ENCODE measurements at places on chromosomes 1 and 21.

DNA sequence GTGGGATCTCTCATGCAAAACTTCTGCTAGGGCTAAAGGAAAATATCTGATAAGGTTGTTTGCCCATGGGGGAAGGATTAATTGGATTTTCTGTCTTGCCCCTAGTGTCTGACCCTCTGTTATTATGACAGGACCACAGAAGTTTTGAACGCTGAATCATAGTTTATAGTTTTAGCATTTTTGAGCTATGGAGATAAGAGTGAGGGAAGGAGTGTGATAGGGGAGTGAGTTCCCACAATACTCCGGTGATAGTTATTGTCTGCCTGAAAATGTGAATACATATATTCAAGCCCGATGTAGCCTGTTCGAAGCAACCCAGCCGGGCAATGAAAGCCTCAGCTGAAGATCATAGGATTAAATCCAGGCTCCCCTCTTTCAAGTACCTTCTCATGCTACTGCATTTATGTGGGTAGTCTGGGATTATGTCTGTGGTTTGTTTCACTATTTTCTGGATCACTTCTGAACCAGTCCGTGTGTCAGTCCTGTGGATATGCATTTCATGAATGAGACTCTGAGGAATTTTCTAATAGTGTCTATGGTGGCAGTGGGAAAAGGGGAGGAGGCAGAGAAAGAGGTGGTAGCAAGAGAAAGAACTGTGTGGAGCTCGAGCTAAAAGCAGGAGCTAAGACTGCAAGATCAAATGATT is 258.7 kb downstream of the DISC1 start:
- DNase-seq, result no peak

DNA sequence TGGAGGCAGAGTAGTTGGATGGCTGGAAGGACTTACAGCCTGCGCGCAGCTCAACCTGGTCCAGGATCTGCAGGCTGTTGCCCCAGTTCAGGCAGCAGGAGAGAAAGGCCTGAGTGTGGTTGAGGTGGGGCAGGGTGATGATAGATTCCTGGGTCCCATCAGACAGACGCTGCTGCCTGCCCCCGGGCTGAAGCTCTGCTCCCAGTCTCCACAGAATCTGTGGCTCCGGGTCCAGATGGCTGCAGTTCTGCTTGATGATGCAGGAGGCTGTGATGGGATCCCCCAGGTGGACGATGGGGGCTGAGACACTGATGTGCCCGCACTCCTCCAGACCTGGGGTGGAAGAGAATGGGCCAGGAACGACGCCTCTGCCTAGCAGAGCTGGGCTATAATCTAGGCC is 7.4 kb downstream of the CSF3R start:
- DNase-seq, result no peak

DNA sequence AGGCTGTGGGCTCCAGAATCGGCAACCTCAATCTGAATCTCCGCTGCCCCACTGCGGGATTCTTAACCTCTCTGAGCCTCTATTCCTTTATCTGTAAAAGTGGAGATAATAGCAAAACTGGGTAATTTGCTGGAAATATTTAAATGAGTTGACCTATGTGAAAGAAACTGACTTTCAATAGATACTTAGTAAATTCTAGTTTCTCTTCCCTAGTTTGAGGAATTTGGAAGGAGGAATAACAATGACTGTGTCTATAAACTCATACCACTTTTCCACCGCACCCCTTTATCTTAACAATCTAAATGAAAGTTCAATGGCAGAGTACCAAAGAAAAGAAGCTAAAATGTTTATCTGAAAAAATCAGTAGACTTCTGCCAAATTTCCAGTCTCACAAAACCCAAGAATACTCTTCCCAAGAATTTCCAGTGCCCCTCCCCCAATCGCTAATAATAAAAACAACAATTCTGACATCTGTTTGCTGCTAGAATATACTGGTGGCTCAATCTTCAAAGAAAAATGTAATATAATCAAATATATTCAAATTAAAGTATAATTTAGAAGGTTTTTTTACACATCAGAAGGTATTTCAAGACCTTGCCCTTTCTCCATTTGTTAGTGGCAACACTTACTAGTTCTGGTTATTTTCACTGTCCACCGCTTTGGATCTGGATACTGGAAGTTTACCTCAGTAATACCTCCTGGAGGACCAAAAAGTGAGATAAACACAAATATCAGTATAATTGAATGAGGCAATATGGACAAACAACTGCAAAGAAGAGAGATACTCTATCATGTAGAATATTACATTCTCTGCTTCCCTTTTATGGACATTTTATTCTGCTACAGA is 171.2 kb downstream of the LTN1 start:
- DNase-seq, result no peak

DNA sequence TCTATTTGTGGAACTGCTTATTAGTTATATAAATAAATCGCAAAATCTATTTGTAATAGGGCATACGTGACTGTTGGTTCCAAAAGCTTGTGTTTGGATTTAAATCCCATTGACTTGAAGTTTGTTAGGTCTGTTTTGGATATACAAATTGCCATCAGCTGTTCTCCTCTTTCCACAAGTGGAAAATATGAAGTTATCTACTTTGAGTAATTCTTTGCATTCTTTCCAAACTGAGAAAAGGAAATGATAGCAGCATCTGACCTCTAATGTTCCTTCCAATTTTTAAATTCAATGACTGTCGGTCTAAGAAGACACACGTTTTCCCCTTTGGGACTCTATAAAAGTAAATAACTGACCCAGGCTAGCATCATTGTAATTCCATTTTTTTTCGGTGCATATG is 165.7 kb upstream of the SGIP1 start:
- DNase-seq, result no peak

DNA sequence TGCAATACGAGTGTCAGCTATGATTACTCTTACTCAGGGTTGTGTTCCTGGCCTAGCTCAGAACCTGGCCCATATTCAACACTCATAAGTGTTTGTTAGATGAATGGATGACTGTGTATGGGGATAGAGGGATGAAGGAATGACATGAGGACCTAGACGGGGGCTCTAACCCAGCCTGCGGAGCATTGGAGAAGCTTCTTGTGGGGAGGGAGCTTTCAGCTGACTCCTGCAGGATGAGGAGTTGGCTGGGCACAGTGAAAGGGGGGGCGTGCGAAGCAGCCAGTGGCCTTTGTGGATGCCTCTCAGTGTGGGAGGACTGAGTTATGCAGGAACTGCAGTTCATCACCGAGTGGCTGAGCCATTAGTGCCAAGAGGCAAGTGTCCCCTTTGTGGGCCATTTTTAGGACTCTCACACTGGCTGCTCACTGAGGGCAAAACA is 1.2 kb upstream of the EXTL1 start:
- DNase-seq, result no peak

- DNase-seq, result no peak
Observed at GRCh38 chr1:158080066-158080465, 86.6 kb downstream of the KIRREL1 start.

- no peak for DNase-seq
Observed at GRCh38 chr1:211985556-211986264, 49.6 kb downstream of the INTS7 start.

DNA sequence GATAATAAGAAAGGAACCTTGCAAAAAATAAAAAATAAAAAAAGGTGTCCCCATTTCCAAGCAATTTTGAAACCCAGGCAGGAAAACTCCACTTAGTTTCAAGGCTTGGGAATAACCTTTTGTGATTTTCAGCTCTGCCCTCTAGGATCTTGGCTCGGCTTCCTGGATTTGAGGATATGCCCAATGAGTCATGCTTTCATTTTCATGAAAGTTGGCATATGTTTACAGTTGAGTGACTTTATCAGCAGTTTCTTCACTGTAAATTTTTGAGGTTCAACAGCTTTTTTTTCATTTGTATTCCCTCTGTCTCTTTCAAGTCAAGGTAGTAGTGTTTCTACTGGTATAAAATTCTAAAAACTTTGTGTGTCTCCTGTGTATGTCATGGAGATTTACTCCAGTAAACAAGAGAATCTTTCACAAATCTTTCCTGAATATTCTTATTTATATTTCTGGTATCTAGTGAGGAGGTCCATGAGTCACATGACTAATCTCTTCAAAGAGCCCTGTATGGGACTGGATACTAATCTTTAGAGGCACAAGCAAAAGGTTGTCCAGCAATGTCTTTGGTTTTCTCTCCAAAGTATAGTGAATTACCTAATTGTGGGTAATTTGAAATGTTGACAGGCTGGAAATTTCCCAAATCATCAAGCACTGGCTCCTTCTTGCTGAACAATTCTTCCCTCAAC is 335.3 kb downstream of the BRINP2 start:
- no peak for DNase-seq

DNA sequence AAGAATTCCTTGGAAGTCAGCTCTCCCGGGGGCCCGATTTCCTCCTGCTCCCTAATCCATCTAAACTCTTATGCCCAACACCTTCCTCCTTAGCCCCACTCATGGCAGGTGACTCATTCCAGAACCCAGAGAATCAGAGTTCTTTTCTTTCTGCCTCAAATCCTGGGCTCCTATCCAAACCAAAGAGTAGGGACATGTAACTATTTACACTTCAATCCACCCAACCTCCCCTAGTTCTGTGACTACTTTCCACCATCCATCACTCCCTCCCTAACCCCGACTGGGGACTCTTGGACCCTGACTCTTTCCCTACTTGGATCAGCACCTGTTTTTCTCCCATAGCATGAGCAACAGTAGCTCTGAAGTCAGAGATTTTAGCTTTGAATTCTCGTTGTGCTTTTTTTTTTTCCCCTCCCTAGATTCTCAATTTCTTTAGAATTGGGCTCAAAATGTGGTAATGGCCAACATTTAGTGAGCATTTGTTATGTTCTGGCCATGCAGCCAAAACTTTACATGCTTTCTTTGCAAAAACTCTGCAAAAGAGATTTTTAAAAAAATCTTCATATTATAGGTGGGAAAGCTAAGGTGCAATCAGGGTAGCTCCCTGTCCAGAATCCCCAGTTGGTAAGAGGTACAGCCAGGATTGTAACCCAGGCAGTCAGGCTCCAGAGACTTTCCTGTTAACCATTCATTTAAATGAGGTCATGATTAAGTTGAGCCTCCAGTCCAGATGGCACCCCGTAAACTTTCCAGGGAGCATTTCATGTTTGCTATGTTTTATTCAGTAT is 7.5 kb upstream of the CYP4A11 start:
- DNase-seq, result no peak

DNA sequence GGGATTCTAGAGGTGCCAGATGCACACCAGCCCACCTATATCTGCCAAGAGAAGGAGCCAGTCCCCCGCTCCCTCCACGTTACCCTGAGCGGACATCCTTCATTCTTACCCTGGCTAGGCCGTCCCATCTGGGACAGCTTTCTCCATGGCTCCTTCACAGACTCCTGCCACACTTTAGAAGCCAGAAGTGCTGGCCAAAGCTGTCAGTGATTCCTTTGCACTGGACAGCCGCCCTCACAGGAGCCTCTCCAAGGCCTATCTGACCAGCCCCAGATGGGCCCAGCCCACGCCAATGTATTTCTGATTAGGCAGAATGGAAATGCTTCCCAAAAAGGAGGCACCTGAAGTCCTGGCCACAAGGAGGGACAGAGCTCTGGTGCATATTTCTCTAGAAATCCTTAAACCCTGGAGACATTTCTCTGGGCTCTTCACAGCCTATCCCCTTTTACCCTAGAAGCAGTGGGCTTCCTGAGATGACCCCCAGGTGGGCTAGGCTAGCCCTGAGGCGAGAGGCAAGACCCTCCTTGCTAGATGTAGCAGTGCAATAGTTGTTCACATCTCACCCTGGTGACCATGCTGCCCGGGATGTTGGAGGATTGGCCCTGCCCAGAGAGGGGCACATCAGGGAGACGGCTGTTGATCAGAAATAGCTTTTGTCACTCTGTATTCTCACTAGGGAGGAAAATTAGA is 44.1 kb downstream of the RASSF5 start:
- no peak for DNase-seq

DNA sequence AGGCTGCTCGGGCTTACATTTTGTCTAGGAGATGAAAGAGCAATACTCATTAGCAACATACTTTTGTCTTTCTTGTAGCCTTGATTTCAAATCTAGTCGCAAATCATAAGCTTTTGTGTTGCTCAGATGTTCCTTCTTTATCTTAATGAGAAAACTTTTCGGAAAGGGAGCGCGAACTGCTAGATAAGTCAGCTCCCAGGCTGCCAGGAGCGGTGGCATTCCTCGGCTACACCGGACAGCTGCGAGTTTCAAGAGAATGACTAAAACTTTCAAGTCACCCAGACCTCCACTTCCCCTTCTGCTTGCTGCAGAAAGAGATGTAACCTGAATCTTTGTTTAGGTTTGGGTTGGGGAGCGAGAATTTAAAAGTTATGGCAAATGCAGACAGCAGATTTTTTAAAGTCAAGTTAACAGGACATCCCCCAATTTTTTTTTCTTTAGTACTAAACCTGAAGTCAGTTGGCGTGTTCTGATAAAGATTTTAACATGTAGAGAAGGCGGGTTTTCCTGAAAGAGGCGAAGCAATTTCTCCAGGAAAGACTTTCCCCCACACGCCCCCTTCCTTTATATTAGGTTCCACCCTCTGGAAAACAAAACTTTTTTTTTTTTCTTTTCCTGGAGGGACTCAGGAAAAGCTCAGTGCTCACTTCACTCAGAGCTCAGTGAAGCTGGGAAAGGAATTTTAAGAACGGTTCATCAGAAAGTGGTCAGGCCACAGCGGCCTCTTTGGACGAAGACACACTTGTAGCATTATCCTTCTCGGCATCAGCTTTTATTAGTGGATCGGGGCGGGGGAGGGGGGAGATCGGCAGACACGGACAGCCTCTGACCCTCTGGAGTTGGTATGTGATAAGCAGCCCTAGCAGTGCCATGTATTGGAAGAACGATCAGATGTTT is at the start of gene LHX8:
LHX8 (plus strand) TSS at position 639 of the 897 bp plus-strand sequence. CDS start 2,227 bp downstream, outside the sequence.
- DNase-seq, result no peak

- DNase-seq, result no peak
Observed at GRCh38 chr1:233421293-233421692, 93.8 kb downstream of the MAP3K21 start.

GRCh38 chr1:15152318-15153183 is 996 bp upstream of the TMEM51 start:
- DNase-seq, result peak; percentile 53

GRCh38 chr1:24920533-24920925 is 9.5 kb downstream of the RUNX3 start:
- no peak for DNase-seq

DNA sequence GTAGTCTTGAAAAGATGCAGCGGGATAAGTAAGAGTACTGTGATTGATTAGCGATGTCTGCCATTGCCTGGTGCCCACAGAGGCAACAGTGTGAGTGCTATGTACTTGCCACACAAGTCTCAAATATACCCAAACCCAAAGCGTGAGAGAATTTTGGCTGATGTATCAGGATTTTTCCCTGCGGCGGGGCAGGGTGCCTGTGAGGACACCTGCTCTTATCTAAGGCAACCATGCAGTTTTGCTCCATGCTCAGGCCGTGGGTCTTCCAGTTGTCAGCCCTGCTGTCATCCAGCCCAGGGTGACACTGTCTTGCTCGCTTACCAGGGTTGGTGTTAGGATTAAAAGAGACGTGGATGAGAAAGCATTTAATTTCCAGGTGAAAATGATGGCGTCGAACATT is 202.7 kb downstream of the PTPRU start:
- no peak for DNase-seq

Measured in hypothalamus (tissue), 51 donors.